ENCODE measurements at places on chromosomes 3 and 15.

GRCh38 chr3:180678231-180678630 is 1.1 kb downstream of the CCDC39 start:
- DNase-seq: no peak

DNA sequence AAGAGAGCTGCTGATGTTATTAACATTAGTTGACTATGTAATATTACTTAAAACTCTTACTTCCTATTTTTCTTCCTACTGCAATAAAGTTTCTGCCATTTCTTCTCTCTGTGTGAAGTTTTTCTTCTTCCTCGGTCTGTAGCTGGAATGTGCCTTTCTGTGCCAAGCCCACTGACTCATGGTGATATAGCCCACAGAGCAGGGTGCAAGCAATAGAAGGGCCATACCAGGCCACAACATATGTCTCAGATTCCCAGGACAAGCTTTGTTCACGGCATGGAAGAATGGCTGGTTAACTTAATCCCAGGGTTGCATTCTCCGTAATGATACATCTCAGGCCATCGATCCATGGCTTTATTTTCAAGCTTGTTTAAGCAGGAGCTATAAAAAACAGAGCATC is 815.3 kb downstream of the TUSC7 start:
- DNase-seq: no peak

DNA sequence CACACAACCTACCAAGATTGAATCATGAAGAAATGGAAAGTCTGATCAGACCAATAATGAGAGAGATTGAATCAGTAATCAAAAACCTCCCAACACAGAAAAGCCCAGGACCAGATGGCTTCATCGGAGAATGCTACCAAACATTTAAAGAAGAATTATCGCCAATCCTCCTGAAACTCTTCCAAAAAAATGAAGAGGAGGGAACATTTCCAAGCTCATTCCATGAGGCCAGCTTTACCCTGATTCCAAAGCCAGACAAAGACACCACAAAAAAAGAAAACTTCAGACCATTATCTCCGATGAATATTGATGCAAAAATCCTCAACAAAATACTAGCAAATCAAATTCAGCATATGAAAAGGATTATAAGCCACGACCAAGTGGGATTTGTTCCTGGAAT is 94.1 kb downstream of the SENP2 start:
- DNase-seq: no peak

- no peak for DNase-seq
These were observed 66.9 kb downstream of the DCLK3 start for GRCh38 chr3:36697229-36698001.

DNA sequence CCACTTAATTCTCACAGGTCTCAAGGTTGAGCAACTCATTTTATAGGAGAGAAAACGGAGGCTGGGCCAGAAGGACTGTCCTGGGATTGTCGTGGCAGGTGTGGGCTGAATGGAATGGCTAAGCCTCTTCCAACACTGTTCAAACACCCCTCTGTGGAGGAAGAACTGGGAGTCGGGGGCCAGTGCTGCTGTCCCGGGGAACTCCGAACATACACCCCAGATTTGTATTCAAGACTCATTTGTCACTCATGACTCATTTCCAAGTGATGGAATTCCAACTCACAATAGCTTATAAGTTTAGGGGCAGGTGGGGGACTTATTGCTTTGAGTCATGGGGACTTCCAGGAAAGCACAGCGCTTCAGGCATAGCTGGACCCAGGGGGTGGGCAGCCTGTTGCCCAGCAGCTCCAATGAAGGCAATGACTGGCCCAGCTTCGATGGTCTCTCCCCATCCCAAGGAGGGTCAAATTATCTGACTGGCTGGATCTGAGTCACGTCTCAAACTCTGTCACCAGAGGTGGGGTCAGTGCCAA is 72.5 kb downstream of the TM2D3 start:
- no peak for DNase-seq

- DNase-seq: no peak
These were observed 54.3 kb upstream of the GNB4 start for GRCh38 chr3:179505534-179505933.

GRCh38 chr3:146560678-146561077 is 16.3 kb upstream of the PLSCR1 start:
- no peak for DNase-seq

DNA sequence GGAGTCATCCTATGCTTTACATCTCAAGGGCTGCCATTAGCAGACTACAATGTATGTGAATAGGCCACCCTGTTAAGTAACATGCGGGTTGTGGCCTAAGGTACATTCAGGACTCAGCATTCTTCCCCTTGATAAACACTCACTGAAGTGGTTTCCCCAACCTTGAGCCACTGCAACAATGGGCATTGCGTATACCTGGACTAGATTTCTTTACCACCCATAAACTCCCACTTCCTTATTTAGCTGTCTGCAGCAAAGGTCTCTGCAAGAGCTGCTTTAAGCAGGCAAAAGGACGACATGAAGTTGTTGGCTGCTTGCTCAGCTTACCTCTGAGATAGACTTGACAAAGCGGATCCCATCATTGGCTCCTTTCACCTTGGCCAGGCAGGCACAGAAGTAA is 16.2 kb downstream of the FYCO1 start:
- DNase-seq: no peak

- DNase-seq: no peak
These were observed 115.1 kb downstream of the TPRA1 start for GRCh38 chr3:127475391-127475790.

DNA sequence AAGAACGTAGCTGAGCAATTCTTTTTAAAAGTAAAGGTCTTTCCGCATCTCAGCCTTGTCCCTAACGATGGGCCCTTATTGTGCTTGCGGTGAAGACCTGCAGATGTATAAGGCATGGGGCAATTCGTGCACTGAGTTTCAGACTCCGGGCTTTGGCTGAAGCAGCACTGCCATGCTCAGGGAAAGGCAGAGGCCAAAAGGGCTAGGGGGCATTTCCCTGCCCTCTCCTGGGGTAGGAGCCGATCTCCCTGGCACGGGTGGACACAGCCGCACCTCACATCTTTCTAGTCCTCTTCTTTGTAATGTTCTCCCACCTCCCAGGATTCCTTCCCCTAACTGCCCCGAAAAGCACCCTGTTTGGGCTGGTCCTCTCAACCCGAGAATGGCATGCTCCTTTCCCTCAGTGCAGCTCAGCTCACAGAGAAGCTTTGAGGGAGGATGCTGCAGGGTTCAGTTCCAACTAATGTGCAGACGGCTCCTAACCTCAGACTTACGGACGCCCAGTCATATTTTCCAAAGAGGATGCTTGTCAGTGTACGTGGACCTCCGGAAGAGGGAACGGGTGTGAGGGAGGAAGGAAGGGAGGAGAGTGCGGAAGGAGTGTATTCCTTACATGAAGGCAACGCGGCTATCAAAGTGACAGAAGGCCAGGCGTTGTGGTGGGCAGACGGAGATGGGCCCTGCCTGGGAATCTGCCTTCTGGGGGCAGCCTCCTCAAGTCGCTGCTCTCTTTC is 61.2 kb downstream of the SYNM start:
- DNase-seq: no peak

DNA sequence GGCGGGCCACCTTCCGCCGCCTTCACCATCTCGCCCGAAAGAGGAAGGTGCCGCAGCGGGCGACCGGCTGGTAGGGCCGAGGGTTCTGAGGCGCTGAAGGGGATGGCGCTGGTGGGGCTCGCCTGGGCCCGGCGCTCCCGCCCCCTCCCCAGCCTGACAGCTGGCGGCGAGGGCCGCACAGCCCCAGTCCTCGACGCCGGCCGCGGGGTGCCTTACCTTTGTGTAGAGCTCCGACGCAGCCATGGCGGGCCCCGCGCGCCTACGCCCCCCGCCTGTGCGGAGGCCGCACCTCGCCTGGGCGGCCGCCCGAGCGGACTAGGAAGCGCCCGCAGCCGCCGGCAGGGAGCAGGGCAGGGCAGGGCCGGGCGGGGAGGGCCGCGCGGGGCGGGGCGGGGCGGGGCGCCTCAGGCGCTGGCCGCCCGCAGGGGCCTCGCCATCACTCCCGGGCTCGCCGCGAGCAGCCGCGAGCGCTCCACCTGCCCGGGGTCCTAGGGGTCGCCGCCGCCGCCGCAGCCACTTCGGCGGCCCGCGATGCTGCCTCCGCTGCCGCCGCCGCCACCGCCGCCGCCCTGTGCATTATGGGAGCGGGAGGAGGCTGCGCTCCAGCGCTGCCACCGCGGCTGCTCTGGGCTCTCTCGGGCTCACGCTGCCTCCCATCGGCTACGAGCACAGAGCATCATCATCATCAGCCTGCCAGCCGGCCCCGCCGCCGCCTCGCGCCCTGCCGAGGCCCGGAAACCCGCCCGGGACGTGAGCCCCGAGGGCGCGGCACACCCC is at the start of gene MYO5A:
Gene MYO5A (minus strand): TSS at position 317 of the 777 bp plus-strand sequence. CDS start 74 bp downstream, at position 243.
- DNase-seq: peak; percentile 81

DNA sequence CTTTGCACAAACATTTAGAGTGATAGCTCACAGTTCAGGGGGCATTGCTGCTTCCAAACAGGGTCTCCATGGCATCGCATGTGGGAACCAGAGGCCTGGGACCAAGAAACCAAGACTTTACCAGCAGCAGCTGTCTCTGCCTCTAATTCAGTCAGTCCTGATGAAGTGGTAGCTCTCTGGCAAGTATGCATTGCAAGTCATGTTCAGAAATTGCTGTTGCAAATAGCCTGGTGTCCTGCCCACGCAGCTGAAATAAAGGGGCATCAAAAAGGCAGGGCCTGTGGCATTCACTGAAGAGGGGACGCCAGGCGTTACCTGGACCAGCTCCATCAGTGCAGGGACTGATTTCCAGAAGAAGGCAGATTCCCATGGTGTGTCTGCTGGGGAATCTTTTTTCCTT is 121.3 kb downstream of the CD47 start:
- DNase-seq: no peak

DNA sequence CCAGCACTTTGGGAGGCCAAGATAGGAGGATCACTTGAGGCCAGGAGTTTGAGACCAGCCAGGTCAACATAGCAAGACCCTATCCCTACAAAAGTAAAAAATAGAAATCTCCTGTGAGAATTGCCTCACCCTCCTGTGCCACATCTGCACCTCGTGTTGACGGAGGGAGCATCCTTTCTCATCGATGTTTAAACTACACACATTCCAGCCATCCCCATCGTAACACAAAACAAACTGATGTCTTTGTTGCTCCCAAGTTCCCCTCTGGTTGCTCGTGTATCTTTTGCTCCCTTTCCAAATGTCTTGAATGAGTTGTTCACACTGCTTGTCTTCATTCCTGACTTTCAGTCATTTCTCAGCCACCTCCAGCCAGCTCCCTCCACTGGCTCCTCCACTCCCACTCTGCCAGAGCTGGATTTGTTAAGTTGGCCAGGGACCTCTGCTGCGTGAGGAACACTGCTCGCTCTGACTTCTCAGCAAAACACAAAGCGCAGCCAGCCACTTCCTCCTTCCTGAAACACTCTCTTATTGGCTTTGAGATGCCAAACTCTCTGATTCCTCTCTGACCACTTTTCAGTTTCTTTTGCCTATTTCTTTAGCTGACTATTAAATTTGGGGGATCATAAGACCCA is 53.6 kb upstream of the ATP13A3 start:
- DNase-seq: no peak

DNA sequence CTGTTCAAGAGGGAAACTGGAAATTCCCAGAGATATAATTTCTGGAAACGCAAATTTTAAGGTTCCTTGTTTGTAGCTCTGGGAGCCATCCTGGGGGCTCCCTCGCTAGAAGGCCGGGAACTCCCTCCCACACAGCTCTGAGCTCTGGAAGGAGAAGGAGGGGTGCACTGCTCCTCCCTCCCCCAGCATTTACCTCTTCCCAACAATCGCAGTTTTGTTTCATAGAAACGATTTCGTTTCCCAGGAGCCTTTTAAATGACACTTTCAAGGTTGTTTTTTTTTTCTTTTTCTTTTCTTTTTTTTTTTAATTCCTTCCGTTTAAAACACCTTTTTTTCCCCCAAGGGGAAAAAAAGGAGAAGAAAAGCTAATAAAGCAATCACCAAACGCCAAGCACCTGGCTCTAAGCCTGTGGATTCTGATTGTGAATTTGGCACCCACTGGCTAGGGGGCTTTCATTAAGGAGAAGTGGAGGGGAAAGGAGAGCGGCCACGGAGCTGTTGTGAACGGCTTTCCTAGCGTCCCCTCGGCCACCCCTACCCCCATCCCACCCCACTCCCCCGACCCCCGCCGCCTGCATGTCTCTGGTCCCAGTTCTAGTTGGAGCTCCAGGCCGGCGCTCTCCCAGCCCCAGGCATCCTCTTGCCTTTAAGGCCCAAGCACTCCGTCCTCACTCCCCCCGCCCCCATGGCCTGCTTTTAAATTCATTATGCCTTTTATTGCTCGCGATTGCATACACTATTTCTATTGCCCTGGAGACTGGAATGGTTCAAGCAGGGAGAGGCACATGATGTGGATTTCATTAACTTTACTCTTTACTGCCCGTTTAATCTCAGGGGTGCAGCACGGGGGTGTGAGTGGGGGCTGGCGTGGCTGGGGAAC is 13.6 kb upstream of the CCDC33 start:
- no peak for DNase-seq

DNA sequence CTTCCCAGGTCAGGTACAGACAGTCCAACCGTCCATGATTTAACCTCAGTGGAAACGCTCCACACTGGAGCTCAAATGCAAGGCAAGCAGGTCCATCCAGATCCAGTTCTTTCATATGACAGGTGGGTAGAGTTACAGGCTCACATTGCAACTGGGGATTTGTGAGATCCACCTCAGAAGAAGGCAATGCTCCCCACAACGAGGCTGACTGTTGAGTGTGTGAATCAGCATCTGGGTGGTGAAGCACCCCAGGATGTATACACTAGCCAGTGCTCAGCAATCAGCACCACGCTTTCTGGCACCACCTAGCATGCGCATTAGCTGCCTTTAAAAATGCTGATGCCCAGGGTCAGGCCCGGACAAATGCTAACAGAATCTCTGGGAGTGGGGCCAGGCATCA is 343.5 kb upstream of the ICE2 start:
- DNase-seq: no peak

GRCh38 chr15:33279613-33280205 is 31.1 kb upstream of the RYR3 start:
- no peak for DNase-seq

DNA sequence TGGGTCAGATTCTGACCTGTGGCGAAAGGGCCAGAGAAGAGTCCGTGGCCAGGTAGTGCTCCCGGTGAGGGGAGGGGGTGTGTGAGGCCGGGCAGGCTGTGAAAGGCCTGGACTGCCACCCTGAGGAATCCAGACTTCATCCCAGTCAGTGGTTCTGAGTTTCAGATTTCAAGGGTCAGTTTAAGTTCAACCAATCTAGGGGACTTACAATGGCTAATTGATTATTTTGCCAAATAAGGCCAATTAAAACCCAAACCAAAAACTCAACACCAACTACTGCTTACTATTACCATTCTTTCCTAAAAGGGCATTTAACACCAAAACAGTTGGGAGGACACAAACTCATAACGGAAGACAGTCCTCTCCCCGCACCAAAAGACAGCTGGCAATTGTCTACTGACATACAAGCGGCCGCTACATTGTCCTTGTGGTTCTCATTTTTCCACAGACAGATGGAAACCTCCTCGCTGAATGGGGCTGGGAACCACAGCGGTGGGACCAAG is 30.5 kb downstream of the TMEM44 start:
- DNase-seq: no peak
